Lower lobe of right lung (tissue), 2 donors: ENCODE measurements at places on chromosomes 7 and 10. TPM values are rescaled to one million over a fixed set of nuclear protein-coding genes. Genes with fewer than 3 reads are reported as not detected.

- no peak overlapping the region for H3K27ac ChIP-seq
- no peak for DNase-seq
- no peaks in the 10 kb centered on the region for H3K36me3 ChIP-seq
- H3K4me3 ChIP-seq: no peak overlapping the region
- H3K27me3 ChIP-seq: no peaks in the 10 kb centered on the region
Measured at GRCh38 chr10:15744217-15744865, 24.6 kb upstream of the ITGA8 start.

DNA sequence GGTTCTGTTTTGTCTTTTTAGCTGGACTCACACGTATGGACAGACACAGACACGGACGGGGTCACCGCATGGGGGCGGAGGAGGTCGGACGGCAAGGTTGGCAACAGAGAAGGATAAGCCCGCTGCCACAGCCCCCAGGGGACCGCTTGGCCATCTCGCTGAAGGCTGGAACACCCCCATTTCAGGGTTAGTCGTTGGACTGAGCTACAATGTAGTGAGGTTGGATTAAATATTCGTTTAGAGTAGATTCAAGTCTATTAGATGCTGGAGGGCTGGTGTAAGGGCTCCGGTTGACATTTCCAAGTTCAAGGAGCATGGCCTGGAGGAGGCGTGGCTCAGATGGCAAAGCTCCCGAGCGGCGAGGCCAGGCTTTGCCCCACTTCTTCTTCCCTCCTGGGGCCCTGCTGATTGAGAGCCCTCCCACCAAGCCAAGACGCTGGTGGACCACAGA is 35.2 kb downstream of the PPIF start:
- no peaks in the 10 kb centered on the region for H3K27me3 ChIP-seq
- DNase-seq: peak; percentile 42

- no peak for DNase-seq
- H3K4me3 ChIP-seq: no peak overlapping the region
- no peak overlapping the region for H3K27ac ChIP-seq
- peaks cover 5% of the 10 kb centered on the region for H3K4me1 ChIP-seq
- no peaks in the 10 kb centered on the region for H3K27me3 ChIP-seq
Measured at GRCh38 chr10:6363511-6363910, 160.8 kb downstream of the PFKFB3 start.

- H3K4me3 ChIP-seq: no peak overlapping the region
- no peak for DNase-seq
- no peaks in the 10 kb centered on the region for H3K27me3 ChIP-seq
- no peaks in the 10 kb centered on the region for H3K4me1 ChIP-seq
Measured at GRCh38 chr7:158543840-158544239, 43.8 kb downstream of the PTPRN2 start.

- no peaks in the 10 kb centered on the region for H3K36me3 ChIP-seq
- H3K4me3 ChIP-seq: no peak overlapping the region
- no peak overlapping the region for H3K27ac ChIP-seq
- no peaks in the 10 kb centered on the region for H3K27me3 ChIP-seq
- no peaks in the 10 kb centered on the region for H3K4me1 ChIP-seq
Measured at GRCh38 chr10:70596860-70597809, 5.4 kb downstream of the PRF1 start.

GRCh38 chr10:6053816-6054631 is 8.1 kb downstream of the IL2RA start:
- no peaks in the 10 kb centered on the region for H3K27me3 ChIP-seq
- peaks cover 52% of the 10 kb centered on the region for H3K4me1 ChIP-seq
- DNase-seq: peak; percentile 77
- peak overlapping the region; percentile 60 for H3K27ac ChIP-seq
- no peak overlapping the region for H3K4me3 ChIP-seq

GRCh38 chr7:714251-714671 is 12.2 kb upstream of the DNAAF5 start:
- peaks cover 7% of the 10 kb centered on the region for H3K27me3 ChIP-seq
- H3K4me3 ChIP-seq: no peak overlapping the region
- H3K27ac ChIP-seq: no peak overlapping the region

GRCh38 chr7:2926120-2926895 is 82.2 kb upstream of the GNA12 start:
- no peak overlapping the region for H3K4me3 ChIP-seq
- no peaks in the 10 kb centered on the region for H3K36me3 ChIP-seq
- DNase-seq: peak; percentile 20

DNA sequence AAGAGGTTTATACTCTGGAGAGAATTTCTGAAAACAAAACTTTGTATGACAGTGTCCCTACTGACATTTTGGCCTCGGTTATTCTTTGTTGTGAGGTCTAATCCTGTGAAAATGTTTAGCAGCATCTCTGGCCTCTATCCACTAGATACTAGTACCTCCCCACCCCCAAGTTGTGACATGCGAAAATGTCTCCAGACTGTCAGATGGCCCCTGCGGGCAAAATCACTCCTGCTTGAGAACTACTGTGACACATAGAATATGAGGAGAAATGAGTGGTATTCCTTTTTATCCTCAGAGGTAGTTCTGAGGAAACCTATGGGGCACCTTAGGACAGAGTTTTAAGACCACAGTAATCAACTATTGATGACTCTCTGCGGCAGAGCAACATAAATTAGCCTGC is 315.3 kb upstream of the HGF start:
- DNase-seq: no peak
- H3K4me3 ChIP-seq: no peak overlapping the region
- no peaks in the 10 kb centered on the region for H3K36me3 ChIP-seq
- no peak overlapping the region for H3K27ac ChIP-seq
- no peaks in the 10 kb centered on the region for H3K4me1 ChIP-seq

- no peak overlapping the region for H3K4me3 ChIP-seq
- no peak overlapping the region for H3K27ac ChIP-seq
- no peak for DNase-seq
- no peaks in the 10 kb centered on the region for H3K36me3 ChIP-seq
- peaks cover 12% of the 10 kb centered on the region for H3K4me1 ChIP-seq
Measured at GRCh38 chr7:131480384-131481315, 75.8 kb downstream of the PODXL start.

DNA sequence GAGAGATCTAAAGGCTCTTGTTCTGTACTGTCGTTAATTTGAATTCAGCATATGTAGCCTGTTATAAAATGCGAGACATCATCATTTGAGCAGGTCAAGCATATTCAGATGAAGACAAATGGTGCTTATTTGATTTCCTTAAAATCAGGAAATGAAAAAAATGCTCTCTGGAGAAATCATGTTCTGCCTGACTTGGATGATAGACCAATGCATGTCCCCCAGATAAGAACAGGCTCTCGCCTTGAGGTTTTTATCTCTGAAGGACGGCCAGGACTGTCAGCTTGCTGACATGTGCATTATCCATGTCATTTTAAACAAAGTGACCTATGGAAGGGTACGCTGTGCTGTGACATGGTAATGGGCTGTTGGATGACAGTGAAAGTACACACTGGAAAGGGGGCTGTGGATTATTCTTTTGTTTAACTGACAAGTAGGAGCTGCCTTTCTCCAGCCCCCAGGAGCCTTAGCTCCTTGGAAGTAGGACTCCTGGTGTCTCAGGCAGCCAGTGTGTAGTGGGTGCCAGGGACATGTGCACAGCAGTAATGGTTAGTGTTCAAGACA is 695.1 kb upstream of the GALNT17 start:
- H3K27me3 ChIP-seq: no peaks in the 10 kb centered on the region
- H3K4me1 ChIP-seq: no peaks in the 10 kb centered on the region
- H3K36me3 ChIP-seq: no peaks in the 10 kb centered on the region
- DNase-seq: no peak
- no peak overlapping the region for H3K4me3 ChIP-seq

DNA sequence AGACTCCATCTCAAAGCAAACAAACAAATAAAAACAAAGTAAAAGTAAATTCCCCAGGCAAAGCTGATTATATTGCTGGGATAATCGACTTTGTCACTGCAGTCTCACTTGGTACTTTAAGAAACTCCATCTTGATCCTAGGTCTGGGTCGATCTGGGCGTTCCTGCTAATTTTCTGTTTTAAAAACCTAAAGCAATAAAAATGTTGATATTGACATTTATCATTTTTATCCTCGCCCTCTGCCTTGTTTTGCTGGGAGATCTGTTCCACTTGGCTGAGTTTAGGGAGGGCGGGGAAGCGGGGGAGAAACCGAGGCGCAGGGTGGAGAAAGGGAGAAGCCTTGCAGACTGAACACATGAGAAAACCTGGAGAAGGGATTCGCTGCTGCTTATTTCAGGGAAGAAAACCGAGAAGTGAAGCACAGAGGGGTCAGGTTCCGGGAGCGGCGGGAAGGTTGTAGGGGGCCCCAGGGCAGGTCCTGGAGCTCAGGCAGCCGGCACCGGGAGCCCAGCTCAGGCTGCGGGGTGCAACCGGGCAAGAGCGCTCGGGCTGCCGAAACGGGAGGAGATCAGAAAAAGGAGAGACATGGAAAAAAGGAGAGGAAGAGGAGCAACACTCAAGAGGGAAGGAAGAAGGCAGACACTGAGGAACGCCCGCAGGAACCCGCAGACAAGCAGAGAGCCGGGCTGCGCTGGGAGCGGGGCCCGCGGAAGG is 27.3 kb upstream of the KMT2C start:
- no peaks in the 10 kb centered on the region for H3K36me3 ChIP-seq
- peaks cover 26% of the 10 kb centered on the region for H3K4me1 ChIP-seq
- H3K27ac ChIP-seq: peak overlapping the region; percentile 93
- H3K27me3 ChIP-seq: no peaks in the 10 kb centered on the region

DNA sequence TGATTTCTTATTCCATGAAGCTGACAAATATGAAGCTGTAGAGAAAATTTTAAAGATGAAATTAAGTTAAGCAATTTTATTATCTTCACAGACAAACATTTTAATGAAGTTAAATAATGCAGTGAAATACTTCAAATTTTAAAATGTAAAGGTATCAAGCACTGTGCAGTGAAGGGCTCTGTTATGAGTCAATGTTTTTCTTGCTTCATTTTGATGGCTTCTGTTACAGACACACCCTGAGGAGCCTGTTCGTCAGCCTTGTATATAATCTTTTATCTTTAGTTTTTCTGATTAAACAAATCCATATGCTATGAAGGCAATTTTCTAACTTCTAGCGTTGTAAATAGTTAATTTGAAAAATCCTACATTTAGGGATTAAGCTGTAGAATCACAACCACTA is 18.5 kb downstream of the VSTM2A start:
- H3K27me3 ChIP-seq: no peaks in the 10 kb centered on the region
- no peaks in the 10 kb centered on the region for H3K36me3 ChIP-seq
- DNase-seq: no peak
- no peaks in the 10 kb centered on the region for H3K4me1 ChIP-seq

- no peaks in the 10 kb centered on the region for H3K36me3 ChIP-seq
- H3K4me1 ChIP-seq: no peaks in the 10 kb centered on the region
- no peaks in the 10 kb centered on the region for H3K27me3 ChIP-seq
- DNase-seq: no peak
Measured at GRCh38 chr10:76357726-76358415, 926.4 kb downstream of the LRMDA start.

GRCh38 chr10:61640856-61641255 is 21.9 kb upstream of the CABCOCO1 start:
- DNase-seq: no peak
- H3K36me3 ChIP-seq: no peaks in the 10 kb centered on the region
- H3K27me3 ChIP-seq: no peaks in the 10 kb centered on the region
- no peaks in the 10 kb centered on the region for H3K4me1 ChIP-seq

DNA sequence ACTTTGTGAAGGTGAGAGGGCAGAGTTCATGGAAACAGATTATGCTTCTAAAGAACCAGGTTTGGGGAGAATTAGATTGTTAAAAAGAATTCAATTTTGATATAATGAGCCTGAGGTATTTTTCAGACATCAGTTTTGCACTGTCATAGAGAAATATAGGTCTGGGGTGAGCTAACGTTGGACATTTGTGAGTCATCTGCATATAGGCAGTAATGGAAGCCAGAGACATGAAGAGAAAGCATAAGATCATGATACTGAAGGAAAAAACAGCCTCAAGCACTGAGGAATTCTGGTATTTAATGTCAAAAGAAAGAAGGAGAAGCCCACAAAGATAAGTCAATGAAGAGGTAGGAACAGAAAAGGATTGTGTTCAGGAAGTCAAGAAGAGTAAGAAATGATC is 32.4 kb upstream of the COL1A2 start:
- no peak for DNase-seq
- H3K4me1 ChIP-seq: no peaks in the 10 kb centered on the region
- no peaks in the 10 kb centered on the region for H3K27me3 ChIP-seq
- H3K36me3 ChIP-seq: no peaks in the 10 kb centered on the region
- no peak overlapping the region for H3K27ac ChIP-seq

GRCh38 chr7:128322040-128322643 is 21.6 kb downstream of the RBM28 start:
- peaks cover 100% of the 10 kb centered on the region for H3K36me3 ChIP-seq
- no peaks in the 10 kb centered on the region for H3K27me3 ChIP-seq
- H3K4me1 ChIP-seq: peaks cover 7% of the 10 kb centered on the region

DNA sequence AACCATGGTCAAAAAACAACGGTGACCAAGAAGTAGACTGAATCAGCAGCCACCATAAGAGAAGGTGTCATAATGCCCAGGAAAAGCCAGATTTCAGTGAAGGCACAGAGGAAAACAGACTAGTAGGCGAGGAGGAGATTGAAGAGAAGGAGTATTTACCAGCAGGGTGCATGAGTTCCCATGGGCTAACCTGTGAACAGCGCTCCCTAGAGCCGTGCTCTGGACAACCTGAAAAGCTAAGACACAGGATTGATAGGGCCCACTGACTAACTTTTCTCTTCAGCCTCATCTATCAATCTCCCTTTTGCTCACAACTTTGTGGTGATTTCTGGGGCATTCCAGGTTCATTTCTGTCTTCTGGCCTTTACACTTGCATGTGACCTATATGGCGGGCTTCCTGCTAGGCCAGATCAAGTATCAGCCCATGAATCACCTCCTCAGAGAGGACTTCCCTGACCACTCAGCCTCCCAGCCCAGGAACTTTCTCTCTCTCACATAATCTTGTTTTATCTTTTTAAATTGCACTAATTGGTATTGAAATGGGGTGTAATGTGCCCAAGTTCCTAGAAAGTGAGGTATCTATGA is 12.8 kb downstream of the ANKRD22 start:
- no peak for DNase-seq
- no peaks in the 10 kb centered on the region for H3K27me3 ChIP-seq
- no peak overlapping the region for H3K27ac ChIP-seq
- H3K4me1 ChIP-seq: no peaks in the 10 kb centered on the region
- no peaks in the 10 kb centered on the region for H3K36me3 ChIP-seq
- no peak overlapping the region for H3K4me3 ChIP-seq

GRCh38 chr7:123208793-123209192 is 9.0 kb upstream of the SLC13A1 start:
- H3K36me3 ChIP-seq: no peaks in the 10 kb centered on the region
- H3K4me1 ChIP-seq: no peaks in the 10 kb centered on the region
- DNase-seq: no peak
- no peak overlapping the region for H3K27ac ChIP-seq
- no peaks in the 10 kb centered on the region for H3K27me3 ChIP-seq

- no peaks in the 10 kb centered on the region for H3K27me3 ChIP-seq
- DNase-seq: peak; percentile 37
- no peak overlapping the region for H3K4me3 ChIP-seq
- H3K36me3 ChIP-seq: peaks cover 4% of the 10 kb centered on the region
- peak overlapping the region; percentile 31 for H3K27ac ChIP-seq
Measured at GRCh38 chr7:4820405-4820966, 41.3 kb downstream of the PAPOLB start.

Gene CYP3A4
- total RNA-seq: not detected

Gene BMS1
- total RNA-seq: 12.5 TPM

Gene STEAP1
- 8.2 TPM for total RNA-seq

Gene OPALIN
- not detected for total RNA-seq

Gene PDE6C
- not detected for total RNA-seq

Gene TSPAN33
- total RNA-seq: 9.5 TPM

Gene PKD2L1
- 3.4 TPM for total RNA-seq

Gene LBX1
- not detected for total RNA-seq

Gene NUTM2B
- total RNA-seq: 2.5 TPM

Gene VIPR2
- total RNA-seq: 0.80 TPM

Gene RAMP3
- total RNA-seq: 183 TPM
